ENCODE measurements at places on chromosomes 3 and 15. TPM values are rescaled to one million over a fixed set of nuclear protein-coding genes. Genes with fewer than 3 reads are reported as not detected.
A peak's percentile ranks its signal among the peaks of the same experiment; 100 is the strongest.

GRCh38 chr3:86673991-86674390 lies 317.0 kb downstream of the VGLL3 start:
- DNase-seq = no peak

DNA sequence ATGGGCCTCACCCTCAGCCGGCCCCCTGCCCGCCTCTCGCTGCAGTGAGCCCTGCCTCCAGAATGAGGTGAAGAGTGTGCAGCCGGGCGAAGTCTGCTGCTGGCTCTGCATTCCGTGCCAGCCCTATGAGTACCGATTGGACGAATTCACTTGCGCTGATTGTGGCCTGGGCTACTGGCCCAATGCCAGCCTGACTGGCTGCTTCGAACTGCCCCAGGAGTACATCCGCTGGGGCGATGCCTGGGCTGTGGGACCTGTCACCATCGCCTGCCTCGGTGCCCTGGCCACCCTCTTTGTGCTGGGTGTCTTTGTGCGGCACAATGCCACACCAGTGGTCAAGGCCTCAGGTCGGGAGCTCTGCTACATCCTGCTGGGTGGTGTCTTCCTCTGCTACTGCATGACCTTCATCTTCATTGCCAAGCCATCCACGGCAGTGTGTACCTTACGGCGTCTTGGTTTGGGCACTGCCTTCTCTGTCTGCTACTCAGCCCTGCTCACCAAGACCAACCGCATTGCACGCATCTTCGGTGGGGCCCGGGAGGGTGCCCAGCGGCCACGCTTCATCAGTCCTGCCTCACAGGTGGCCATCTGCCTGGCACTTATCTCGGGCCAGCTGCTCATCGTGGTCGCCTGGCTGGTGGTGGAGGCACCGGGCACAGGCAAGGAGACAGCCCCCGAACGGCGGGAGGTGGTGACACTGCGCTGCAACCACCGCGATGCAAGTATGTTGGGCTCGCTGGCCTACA lies 8.5 kb downstream of the GRM2 start:
- no peak for DNase-seq

- DNase-seq = no peak
Measured at GRCh38 chr3:9061634-9062033, 98.4 kb upstream of the RAD18 start.

Gene GOLGA8N
- total RNA-seq = 0.65 TPM

DNA sequence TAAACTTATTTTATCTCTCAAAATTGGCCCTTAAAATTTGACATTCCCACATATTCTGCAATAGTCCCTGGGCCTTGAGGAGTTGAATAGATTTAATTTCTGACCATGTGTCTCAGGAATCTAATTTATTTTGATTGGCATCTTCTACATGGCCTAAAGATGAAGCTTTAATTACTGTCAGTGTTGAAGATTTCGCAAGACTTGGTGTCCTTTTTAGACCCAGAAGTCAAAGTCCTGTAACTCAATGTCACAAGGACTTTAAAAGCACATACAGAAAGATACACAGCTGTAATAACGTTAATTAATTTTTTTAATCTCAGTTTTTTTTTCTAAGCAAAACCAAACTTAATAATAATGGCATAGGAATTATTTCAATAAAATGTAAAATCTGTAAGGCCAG lies 163.9 kb downstream of the SUCNR1 start:
- no peak for DNase-seq

DNA sequence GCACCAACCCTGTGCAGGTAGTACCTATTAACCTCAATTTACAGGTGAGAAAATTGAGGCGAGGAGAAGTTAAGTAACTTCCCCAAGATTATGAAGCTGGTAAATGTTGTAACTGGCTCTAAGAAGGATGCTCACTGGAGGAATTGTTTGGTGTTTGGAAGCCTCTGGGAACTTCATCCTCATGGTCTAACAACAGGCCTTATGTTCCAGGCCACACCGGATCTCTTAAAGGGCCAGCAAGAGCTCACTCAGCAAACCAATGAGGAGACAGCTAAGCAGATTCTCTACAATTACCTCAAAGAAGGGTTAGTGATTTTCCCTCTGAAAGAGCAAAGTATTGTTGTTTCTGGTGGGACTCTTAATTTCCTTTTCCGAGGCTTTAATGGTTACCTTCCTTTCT lies 63.9 kb downstream of the CGNL1 start:
- no peak for DNase-seq

DNA sequence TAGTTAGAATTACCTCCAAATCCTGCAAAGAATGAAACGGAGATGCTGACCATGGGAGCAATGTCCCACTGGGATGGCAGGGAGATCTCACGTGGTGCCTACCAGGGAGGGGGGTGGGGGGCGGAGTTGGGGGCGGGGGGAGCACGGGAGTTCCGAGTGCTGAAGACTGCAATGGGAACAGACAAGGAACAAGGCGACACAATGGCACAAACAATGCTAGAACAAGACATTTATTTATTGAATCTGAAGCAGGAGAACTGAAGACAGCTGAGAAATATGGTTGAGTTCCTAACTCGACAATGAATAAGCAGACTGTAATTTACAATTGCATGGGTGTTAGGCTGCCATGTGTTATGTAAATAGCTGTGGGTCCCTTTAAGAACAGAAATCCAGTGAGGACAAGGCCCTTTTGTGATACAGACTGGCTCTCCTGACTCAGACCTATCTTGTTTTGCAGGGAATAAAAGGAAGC lies 91.2 kb downstream of the AQP9 start:
- peak; percentile 53 for DNase-seq

Gene ESYT3
- total RNA-seq = 0.63 TPM

DNA sequence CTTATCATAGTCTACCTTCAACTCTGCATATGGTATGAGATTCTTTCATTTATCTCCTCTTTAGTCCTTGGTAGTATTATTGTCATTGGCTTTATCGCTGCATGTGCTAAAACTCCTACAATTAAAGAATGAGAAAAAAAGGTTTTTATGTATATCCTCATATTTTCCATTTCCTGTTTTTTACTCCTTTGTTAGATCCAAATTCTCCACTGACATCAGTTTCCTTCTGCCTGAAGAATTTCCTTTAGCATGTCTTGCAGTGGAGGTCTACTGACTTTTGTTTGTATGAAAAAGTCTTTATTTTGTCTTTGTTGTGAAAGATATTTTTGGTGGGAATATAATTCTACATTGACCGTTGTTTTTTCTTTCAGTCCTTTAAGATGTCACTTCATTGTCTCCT lies 81.0 kb upstream of the TNIK start:
- no peak for DNase-seq

Measured in GM23248 (cell line).